Astrocyte (in vitro differentiated cells and primary cell): ENCODE measurements at places on chromosomes 16 and 17.

- no peak for DNase-seq
Observed at GRCh38 chr17:10899281-10899680, 61.4 kb upstream of the PIRT start.

GRCh38 chr17:43992641-43993040, 11.8 kb upstream of the NAGS start:
- DNase-seq: no peak

GRCh38 chr16:28556914-28557320, 3.2 kb downstream of the SGF29 start:
- no peak for DNase-seq

DNA sequence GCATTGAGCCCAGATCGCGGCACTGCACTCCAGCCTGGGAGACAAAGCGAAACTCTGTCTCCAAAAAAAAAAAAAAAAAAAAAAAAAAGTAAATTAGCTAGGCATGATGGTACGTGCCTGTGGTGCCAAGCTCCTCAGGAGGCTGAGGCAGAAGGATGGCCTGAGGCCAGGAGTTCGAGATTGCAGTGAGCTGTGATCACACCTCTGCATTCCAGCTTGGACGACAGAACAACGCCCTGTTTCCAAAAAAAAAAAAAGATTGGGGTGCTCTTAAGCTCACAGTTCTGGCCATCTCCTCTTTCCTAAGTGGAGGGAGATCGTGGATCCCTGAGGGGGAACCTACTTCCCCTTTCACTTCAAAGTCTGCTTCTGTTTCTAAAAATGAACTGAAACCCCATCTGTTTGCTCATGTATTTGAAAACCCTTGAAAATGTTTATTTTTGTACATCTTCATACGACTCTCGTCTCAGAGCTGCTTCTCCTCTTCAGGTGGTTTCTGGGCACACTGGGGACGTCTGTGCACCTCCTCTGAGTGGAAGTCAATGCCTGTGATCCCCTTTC, 138.8 kb downstream of the PRKCA start:
- no peak for DNase-seq

DNA sequence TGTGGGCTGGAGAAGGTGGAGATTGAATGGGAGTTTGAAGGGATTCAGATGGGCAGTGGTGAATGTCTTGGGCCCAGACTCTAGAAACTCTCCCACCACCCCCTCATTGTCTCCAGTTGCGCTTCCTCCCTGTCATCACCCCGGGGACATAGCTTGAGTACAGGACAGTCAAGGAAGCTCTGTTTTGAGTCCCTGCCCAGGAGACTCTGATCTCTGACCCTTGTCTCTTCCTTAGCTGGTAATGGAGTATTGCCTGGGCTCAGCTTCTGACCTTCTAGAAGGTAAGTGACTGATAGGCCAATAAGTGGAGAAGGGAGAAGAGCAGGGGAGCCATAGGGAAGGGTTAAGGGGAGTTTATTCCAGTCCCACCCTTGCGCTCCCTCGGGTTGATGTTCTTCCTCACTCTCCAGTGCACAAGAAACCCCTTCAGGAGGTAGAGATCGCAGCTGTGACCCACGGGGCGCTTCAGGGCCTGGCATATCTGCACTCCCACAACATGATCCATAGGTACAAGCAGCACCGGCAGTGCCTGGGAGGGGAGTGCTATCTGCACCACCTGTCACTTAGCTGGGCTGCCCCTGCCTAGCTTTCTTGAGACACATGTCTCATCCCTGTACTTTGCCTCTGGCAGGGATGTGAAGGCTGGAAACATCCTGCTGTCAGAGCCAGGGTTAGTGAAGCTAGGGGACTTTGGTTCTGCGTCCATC, 5.0 kb downstream of the TAOK2 start:
- no peak for DNase-seq

DNA sequence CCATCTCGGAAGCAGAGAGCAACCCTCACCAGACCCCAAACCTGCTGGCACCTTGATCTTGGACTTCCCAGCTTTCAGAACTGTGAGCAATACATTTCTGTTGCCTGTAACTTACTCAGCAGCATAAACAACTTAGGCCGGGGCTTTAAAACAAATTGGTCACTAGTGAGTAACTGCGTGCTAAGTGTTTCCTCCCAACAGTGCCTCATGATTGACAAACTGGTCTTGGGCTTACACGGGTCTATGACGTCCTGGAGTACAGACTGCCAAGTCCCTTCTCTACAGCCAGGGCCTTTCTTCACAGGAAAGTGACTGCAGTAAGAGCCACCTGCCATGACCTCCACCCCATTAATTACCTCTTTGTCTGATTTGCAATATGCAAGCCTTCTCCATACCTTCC, 136.7 kb downstream of the XYLT1 start:
- DNase-seq: peak; percentile 87
